ENCODE measurements at places on chromosomes 5 and 9.

DNA sequence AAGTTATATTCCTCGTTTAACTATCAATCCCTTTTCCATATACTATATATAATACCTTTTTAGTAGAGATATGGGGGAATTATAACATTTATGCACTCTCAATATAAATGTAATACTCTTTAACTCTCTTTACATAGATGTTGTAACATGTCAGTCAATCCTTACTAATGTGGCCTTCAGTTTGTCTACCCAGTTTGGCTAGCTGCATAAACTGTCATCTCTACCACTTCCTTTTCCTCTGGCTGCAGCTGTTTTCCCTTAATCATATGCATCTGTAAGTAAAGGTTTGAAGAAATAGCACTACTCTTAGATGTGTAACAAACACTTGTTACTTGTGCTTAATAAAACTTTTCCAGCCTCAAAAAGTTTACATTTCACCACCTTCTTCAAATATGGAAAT lies 13.4 kb downstream of the ABHD17B start:
- DNase-seq, result no peak

DNA sequence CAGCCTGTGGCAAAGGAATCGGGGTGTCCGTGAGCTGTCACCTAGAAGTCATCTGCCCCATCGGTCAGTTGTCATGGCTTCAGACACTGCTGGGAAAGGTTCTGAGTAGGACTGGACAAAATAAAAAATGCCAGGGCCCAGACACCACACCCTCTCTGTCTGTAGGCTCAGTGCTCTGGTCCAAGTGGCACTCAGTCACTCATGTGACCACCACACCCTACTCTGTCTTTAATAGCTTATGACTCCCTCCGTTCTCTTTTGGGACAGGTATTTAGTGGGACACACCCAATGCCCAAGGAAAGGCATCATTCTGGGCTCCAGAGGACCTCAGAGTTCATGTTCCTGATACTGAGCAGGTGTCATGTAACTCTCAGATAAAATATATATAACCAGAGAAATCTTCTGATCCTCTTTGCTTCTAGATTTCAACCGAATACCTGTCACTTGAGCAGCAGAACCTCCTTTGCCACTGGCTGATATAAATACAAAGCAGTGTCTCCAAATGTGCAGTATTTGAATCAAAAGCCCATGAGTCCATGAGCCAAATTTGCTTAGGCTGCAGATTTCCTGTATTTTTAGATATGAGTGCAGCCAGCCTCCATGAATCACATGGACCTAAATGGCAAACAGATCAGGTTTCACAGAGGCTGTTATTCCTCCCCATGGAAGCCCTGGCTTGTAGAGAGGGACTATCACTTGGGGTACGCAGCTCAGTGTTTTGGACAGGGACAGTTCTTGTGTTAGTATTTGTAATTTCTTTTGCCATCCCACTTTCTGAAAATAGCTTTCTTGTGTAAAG lies 272.0 kb downstream of the ARHGAP26 start:
- DNase-seq, result no peak

DNA sequence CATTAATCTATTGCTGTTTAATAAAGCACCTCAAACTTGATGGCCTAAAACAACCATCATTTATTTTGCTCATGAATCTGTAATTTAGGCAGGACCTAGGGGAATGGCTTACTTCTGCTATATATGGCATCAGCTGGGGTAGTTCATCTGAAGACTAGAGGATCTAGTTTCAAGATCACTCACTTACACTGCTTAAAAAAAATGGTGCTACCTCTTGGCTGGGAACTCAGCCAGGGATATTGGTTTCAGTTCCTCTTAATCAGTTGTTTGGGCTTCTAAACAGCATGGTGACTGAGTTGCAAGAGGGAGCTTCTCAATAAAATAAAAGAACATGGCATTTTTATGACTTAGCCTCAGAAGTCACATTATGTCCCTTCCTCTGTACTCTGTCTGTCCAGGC lies 142.0 kb downstream of the FAM114A2 start:
- DNase-seq, result no peak

DNA sequence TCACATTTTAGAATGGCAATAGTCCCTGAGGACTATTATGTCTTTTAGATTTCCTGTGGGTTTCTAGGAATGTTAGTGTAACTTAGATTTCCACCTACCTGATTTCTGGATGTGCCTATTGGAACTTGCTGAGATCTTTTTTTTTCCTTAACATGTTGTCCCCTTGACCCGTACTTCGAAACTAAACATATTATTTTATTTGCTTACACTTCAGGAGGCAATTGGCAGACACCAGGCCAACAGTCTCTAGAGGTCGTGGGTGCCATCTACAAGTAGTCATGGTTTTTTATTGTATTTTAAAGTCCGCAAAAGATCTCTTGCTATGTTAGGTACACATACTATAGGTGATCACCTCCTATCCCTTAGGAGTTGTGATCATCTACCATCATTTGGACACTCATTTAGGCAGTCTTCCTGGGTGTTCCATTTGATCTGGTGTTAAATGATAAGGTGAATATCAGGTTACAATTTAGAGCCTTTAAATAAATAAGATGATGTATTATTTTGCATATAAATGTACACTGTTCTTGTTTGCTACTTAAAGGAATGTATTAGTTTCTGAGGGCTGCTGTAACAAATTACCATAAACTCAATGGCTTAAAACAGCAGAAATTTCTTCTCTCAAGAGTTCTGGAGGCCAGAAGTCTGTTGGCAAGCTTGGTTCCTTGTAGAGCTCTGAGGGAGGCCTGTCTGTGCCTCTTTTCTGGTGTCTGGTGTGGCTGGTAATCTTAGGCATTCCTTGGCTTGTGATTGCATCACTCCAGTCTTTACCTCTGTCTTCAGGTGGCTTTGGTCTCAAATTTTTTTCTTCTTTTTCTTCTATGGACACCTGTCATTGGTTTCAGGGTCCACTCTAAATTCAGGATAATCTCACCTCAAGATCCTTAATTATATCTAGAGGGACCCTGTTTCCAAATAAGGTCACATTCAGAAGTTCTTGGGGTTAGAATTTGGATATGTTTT lies 64.8 kb downstream of the ZCCHC7 start:
- DNase-seq, result no peak

GRCh38 chr5:92652756-92653155 lies 928.3 kb downstream of the NR2F1-AS1 start:
- no peak for DNase-seq

DNA sequence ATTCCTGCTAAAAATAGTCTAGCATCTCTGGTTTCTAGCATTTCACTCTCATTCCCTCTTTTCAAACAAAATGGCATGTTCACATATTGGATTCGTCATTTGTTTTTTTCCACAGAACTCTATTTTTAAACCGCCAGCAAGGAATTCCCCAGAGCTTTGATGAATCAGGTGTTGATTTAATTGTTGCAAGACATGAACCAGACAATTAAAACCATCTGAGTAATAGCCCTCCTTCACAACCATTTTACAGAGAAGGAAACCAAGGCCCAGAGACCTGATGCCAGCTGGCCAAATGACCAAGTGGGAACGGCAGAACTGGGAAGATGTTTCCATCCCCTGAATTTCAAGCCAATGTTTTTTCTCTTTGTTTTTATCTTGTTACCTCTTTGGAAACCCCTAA lies 167.0 kb downstream of the CAAP1 start:
- DNase-seq, result no peak

GRCh38 chr9:21964925-21965385 lies 29.2 kb downstream of the CDKN2A start:
- peak; percentile 61 for DNase-seq

DNA sequence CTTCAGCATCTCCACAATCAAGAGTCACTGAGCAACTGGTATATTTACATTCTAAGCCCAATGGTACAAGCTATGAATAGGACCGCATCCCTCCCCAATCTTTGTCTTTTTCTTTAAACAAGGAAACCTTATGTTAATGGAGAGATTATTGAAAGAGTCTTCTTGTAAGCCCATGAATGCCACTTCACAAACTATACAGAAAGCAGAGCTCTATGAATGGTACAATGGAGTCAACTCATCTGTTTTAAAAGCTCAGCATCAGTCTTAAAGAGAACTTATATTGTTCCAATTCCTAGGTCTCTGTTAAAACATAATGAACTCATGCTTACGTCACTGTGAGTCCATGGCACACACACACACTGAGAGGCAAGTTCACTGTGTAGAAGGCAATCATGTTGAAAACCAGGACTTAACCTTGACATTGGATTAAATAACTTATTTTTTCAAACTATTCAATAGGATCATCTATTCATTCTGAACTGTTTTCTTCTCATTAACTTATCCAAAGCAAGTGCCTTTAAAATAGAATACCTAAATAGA lies 4.5 kb downstream of the NREP start:
- DNase-seq, result no peak
